ENCODE measurements at places on chromosomes 3 and 15.

GRCh38 chr3:180531303-180532278, 70.4 kb upstream of the TTC14 start:
- no peak for DNase-seq

DNA sequence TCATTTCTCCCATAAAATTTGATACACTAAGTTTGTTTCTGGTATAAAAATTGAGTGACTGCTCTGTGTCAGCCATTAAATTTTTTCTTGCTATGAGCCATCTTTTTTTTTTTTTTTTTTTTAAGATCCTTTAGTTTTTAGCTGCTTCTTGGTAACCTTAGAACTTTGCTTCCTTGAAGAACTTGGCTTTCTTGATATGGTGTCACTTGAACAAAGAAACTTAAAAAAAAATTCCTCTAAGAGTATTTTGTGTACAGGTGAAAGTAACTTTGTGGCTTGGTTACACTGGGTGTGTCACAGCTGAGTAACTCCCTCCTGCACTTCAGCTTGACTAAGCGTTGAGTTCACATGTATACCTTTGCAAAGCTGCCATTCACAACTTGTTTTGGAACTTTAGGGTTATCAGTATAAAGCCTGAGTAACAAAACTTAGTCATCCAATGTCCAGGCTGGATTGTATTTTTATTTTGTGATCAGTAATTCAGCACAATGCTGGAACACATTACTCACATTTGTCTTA, 6.5 kb downstream of the CHD2 start:
- DNase-seq, result peak; percentile 67

- DNase-seq, result peak; percentile 68
These were observed 367.6 kb upstream of the PLSCR5 start for GRCh38 chr3:146972726-146973125.

DNA sequence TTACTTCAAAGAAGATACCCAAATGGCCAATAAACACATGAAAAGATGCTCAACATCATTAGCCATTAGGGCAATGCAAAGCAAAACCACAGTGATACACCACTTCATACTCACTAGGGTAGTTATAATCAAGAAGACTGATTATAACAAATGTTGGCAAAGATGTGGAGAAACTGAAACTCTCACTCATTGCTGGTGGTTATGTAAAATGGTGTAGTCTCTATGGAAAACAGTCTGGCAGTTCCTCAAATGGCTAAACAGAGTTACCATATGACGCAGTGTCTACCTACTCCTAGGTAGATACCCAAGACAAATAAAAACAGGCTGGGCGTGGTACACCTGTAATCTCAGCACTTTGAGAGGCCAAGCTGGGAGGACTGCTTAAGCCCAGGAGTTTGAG, 3.5 kb upstream of the ZFAND6 start:
- no peak for DNase-seq

DNA sequence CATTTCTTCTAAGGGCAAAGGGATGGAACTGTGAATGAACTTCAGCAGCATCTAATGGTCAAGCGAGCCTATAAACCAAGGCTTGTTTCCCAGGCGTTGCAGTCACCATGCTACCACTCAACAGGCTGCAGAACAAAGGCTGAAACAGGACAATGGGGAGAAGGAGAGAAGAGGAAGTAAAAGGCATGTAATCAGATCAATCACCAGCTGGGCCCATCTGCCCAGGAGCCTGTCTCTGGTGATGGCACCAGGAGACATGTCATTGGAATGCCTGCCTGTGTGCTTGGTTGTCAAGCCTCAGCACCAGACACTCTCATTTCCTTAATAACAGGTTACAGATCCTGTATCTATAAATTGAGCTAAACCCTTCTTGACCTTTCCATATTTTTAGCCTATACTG, 81.7 kb upstream of the UMPS start:
- no peak for DNase-seq

DNA sequence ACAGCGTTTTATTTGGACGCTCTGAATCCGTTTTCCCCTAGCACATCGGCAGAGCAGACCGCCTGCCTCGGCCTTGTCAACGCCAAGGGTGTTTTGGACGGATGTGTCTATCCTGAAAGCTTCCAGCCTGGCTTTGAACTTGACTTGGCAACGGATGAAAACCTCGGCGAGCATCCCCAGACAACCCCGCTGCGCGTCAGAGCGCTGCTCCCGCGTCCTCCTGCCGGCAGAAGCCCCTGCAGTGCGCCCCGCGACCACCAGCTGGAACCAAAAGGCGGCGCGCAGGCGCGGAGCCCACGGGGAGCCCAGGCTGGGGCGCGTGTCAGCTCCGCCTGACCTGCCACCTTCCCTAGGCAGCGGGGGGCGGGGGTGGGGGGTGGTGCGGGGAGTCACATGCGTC, 26.2 kb upstream of the ARL8B start:
- peak; percentile 23 for DNase-seq

GRCh38 chr15:43370310-43370974, 401 bp downstream of the ZSCAN29 start:
- peak; percentile 36 for DNase-seq

DNA sequence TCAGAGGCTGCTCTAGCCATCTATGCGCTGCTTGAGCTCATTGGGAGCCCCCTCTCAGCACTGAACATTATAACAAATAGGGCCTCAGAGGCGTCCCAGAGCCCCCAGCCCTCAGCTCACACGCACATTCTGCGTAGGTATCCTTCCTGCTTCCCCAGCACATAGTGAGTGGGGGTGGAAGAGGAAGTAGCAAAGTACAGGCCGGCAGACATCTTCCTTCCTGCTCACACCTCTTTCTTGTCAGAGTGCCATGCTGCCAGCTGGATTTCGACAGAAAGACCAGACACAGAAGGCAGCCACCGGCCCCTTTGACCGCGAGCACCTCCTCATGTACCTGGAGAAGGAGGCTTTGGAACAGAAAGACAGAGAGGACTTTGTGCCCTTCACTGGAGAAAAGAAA, 16.6 kb downstream of the TMOD2 start:
- DNase-seq, result no peak

GRCh38 chr15:38625886-38626285, 61.3 kb upstream of the RASGRP1 start:
- no peak for DNase-seq

- DNase-seq, result no peak
These were observed 786.5 kb downstream of the PDCD6IP start for GRCh38 chr3:34584971-34585370.

DNA sequence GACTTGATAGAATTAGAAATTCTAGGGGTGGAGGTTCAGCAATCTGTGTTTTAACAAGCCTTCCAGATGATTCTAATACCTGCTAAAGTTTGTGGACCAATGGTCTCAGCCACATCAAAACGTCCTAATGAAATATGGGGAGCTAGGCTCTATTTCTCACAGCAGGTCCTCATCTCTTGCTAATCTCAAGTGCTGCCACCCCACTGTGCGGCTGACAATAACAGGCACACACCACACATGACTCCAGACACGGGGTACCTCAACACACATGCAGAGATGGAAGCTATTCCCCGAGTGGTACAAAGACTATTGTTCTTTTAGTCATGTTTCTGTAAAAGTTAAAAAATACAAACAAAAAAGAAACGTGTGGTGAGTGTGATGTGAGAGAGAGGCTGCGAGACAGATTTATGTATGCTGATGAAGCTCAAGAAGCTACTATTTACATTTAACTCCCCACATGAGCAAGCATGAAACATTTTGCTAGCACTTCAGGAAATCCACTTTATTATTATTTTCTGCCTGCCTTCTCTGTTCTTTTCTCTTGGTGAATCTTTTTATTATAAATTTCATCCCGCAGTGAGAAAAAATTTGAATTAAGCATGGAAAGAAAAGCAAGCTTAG, 405.6 kb downstream of the MAGI1 start:
- no peak for DNase-seq

Data from iris pigment epithelial cell (primary cell).